ENCODE measurements at places on chromosomes 5 and 9.

GRCh38 chr9:98860871-98861293, 53.4 kb downstream of the GALNT12 start:
- no peak for DNase-seq

DNA sequence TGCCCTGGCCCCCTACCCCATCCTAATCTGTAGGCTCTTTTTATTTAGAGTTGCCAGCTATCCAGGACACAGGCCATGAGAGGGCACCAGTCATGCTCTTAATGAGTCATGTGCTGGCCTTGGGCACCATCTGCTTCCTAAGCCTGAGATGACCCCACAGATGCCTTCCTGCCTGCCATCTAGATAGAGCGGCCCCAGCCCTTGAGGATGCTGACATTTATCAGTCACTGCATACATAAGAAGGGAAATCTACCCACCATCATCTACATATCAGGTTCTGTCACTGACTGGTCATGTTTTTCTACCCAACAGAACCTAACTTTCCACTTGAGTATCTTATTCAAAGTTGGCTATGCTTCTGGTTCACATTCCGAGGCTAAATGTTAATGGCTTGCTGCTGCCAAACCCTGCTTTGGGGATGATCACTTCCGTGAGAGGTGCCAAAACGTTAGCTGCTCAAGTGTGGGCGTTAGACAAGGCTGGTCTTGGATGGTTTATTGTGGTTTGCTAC, 49.9 kb upstream of the TTC23L start:
- DNase-seq, result no peak

- no peak for DNase-seq
Observed at GRCh38 chr5:139150367-139150999, 47.7 kb downstream of the SIL1 start.

DNA sequence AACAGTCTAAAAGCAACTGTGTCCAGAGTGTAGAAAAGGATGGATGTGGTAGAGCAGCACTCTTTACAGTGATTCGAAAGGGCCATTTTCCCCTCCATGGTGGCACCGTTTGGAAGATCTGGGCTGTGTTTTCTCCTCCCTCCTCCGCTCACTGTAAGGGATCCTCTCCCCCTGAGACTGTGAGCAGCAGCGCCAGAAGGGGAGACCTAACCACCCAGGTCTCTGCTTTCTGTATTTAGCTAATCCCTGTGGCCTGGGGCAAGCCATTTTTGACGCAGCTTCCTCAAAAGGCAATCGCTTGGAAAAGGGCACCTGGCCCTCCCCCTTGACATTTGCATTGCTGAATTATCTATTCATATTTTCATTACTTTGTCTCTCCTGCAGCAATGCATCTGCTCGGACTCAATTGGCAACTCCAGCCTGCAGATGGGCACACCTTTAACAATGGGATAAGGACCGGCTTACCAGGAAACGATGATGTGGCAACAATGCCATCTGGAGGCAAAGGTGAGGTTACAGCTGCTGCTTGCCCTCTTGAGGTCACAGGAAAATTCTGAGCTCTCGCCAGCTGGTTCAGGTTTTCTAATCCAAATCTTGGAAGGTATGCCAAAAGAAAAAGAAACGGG, 244.3 kb upstream of the WWC1 start:
- DNase-seq, result no peak

DNA sequence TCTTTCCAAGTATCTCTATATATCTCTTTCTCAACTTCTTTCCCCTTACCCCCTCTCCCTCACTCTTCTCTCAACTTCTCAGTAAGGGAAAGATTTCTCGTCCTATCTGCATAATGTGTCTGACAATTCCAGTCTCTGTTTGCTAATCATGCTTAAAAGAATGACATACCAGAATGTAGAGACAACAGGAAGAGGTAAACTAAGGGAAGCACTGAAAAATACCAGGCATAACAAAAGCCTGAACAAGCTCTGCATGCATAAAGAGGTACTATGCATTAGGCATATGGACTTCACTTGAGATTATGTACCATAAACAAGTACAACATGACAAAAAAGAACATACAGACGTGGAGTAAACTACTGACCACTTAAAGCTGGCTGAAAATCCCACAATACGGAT, 62.6 kb downstream of the SEMA5A start:
- DNase-seq, result no peak

- no peak for DNase-seq
Observed at GRCh38 chr5:79206541-79206940, 29.4 kb upstream of the JMY start.

GRCh38 chr5:82058710-82059109, 86.9 kb downstream of the ATG10 start:
- no peak for DNase-seq

GRCh38 chr5:92337772-92338234, 954.7 kb upstream of the ARRDC3 start:
- no peak for DNase-seq

DNA sequence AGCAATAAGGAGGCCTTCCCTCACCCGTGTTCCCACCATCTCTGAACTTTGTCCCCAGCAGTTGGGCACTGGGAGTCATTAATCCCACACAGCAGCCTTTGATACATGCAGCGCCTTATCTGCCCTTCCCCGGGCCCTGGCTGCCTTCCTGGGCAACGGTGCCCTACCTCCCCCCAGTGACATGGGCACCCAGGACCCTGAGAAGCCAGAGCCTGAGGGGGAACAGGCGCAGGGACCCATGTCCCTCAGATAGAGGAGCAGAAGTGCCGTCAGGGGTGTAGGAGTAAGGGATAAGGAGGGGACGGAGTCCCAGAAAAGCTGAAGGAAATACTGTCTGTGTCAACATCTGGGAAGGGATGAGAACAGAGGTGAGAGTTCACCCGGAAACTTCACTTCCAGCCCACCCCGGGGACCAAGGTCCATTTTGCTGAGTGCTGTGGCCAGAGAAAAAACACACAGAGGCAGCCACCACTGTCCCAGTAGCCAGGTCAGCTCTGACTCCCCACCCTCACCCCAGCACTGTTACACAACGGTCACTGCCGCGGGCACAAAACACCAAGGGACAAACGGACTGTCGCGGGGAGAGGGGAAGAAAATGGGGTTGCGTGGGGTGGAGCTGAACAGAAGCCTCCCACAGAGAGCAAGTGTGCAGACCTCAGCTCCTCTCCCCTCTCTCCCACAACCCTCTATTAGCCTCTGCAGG, 3.8 kb downstream of the PCDH1 start:
- no peak for DNase-seq

DNA sequence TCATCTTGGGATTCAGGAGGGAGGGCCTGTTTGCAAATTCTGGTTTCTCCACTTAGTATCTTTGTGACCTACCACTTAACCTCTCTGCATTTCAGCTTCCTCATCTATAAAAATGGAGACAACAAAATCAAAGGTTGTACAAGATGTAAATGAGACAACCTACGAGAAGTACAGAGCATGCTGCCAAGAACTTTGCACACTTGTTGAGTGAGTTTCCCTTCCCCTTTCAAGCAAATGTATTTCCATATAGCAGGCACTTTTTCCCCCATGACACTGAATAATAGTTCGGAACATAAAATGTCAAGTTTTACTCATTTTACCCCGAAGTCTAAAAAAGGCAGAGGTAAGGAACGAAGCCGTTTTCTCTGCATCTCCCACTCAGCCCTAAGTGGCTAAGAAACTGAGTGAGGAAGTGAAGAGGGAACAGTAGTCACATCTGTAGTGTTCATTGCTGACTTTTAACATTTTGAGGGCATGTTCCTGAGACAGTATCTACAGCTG, 159.0 kb downstream of the TLE1 start:
- DNase-seq, result no peak

Measured in T-helper 9 cell (primary cell).